ENCODE measurements at places on chromosomes 1 and 21. TPM values are rescaled to one million over a fixed set of nuclear protein-coding genes. Genes with fewer than 3 reads are reported as not detected.

GRCh38 chr1:25033030-25033827, 103.2 kb upstream of the RUNX3 start:
- no peak for DNase-seq

DNA sequence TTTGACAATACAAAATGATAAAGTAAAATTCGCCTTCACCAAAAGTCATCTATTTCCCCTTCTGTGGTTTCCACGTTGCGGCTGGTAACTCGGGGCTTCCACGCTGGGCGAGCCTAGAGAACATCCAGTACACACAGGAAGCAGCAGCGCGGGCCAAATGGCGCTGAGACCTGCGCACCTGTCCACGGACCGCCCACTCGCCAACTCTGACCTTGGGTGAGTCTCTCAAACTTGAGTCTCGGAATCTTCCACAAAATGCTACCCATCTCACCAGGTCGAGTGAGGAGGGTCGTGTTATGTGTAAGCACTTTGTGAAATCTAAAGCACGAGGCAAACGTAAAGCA, 820 bp upstream of the TTF2 start:
- DNase-seq: no peak

GRCh38 chr21:45309987-45310381, 22.3 kb upstream of the POFUT2 start:
- DNase-seq: no peak

DNA sequence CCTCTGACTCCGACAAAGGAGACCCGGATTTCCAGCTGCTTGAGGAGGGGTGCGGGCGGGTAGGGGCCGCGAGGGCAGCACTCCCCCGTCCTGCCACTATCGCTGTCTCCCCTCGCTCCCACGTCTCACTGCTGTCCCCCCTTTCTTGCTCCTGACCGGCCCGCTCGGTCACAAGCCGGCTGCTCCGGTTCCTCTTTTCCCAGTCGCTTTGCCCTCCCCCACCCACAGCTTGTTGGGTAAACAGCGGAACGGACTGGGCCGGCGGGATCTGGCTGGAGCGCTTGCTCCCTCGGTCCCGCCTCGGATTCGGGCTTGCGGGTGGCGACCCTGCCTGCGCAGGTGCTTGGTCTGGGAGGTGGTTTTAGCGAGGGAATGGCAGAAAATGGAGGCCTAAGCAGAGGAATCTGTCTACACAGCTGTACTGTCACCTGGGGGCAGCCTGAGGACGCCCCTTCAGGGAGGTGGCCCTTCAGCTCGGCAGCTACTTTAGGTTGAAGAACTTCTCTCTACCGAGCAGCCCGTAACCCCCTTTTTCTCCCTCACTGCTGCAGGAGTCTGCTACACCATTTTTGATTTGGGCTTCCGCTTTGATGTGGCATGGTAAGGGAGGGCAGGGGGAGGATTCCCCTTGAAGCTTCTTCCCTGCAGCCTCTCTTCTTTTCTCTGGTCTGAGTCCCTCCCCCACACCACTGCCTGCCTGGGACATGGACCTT, 645 bp downstream of the ATP6V0B start:
- peak; percentile 36 for DNase-seq

DNA sequence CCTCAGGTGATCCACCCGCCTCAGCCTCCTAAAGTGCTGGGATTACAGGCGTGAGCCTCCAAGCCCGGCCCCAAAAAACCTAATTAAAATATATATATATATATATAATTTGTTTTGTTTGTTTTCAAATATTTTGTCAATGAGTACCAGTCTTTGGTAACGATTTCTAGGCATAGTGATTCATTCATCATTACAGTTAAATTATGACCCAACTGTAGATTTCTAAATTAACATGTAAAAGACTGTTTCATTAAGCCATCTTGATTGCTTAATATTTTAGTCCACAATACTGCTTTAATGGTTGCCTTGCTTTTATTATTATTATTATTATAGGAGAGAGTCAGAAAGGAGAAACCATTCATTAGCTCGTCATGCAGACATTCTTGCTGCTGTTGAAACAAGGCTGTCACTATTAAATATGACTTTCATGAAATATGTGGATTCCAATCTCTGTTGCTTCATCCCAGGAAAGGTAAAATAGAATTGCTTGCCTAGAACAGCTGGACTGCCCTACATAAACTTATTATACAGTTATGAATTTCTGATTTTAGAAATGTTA, 19.9 kb downstream of the FBXO28 start:
- DNase-seq: no peak

DNA sequence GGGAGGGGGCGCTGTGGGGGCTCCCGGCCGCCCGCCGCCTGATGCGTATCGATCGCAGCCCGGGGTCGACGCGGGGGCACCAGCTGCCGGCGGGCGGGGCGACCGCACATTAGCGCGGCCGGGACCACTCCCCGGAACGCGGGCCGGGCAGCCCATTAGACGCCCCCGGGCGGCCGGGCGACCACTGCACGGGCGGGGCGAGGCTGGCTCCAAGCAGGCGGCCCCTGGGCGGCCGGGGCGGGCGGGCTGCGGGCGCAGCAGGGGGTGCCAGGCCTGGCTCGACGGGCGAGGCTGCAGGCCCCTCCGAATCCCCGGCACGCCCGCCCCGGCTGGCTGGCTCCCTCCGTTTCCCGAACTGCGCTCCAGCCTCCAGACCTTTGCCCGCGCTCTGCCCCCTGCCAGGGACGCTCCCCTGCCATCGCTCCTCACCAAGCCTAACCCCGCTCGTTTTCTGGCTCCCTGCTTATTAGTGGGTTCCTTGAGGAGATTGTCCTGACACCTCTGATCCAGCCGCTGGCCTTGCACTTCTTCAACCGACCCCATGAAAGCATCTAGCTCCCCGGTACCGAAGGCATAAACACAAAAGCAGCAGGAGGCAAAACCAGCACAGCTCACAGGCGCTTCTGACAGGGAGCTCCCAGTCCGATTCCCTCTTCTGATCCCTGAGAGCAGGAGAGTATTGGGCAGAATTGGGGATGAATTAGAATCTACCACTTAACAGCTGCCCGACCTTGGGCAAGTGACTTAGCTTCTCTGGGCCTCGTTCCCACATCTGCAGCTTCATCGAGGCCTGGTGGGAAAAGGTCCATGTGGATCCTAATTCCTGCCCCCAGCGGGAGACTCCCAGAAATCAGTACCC, 92.6 kb upstream of the CASZ1 start:
- DNase-seq: peak; percentile 29

- DNase-seq: no peak
Observed at GRCh38 chr1:237183963-237184540, 142.1 kb downstream of the RYR2 start.

DNA sequence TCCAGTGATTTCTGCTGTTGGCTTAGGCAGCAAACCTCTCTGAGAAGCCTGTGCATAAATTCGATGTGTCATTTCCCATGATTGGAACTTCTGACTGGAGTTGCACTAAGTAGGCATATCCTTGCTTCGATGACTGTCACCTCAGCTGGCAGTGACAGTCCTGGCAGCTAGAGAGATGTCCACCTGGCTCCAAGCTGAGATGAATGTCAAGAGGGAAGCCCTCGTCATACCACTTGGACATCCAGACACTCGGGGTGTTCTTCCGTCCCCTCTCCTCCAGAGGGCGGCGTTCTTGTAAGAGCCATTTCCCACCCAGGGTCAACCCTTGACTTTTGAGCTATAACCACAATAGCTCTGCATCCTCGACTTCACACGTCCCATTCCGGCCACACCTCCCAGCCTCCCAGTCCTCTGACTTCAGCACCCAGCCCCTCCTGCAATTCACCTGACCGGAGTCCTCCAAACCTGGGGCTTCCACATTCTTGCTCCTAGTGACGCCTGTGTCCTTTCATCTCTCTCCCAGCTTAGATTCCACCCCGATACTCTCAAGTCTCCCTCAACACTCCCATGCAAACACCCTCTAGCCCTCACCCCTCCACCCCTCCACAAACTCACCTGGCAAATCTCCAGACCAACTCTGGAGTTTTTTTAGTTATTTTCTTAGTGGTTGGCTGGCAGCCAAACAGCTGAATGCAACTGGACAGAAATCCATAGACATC, 17.3 kb downstream of the CA6 start:
- peak; percentile 14 for DNase-seq

DNA sequence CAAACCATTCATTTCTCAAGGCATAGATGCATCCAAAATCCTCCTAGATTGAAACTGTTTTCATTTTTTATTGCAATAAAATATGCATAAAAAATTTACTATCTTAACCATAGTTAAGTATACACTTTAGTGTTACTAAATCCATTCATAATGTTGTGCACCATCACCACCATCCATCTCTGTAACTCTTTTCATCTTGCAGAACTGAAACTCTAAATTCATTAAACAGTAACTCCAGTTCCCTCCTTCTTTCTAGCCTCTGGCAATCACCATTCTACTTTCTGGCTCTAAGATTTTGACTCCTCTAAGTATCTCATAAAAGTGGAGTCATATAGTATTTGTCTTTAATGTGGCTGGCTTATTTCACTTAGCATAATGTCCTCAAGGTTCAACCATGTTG, 236.8 kb downstream of the SMYD3 start:
- DNase-seq: no peak

GRCh38 chr1:167474191-167474641, 44.1 kb downstream of the CD247 start:
- DNase-seq: no peak

- DNase-seq: no peak
Observed at GRCh38 chr21:45280178-45280821, 7.4 kb downstream of the POFUT2 start.

- DNase-seq: no peak
Observed at GRCh38 chr1:19391596-19391981, 79.5 kb downstream of the SLC66A1 start.

GRCh38 chr1:175331891-175332290, 139.3 kb upstream of the KIAA0040 start:
- peak; percentile 74 for DNase-seq

- DNase-seq: peak; percentile 93
Observed at GRCh38 chr1:17125756-17126237, 6.5 kb upstream of the PADI2 start.

DNA sequence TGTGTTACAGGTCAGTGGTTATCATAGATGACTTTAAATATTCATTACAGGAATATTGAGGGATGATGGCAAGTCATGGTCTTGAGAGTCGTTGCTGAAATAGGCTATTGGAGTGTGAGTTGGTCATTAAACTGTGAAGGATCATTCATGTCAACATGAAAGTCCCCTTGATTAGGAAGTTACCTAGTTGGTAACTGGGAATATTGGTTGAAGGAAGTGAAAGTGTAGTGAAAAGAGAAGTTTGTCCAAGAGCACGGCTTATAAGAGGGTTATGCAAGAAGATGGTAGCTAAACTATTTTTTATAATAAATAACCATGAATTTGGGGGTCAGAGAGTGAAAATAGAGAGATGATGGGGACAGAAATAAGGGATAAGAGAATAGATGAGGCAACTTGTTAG, 16.9 kb downstream of the CRB1 start:
- DNase-seq: no peak

DNA sequence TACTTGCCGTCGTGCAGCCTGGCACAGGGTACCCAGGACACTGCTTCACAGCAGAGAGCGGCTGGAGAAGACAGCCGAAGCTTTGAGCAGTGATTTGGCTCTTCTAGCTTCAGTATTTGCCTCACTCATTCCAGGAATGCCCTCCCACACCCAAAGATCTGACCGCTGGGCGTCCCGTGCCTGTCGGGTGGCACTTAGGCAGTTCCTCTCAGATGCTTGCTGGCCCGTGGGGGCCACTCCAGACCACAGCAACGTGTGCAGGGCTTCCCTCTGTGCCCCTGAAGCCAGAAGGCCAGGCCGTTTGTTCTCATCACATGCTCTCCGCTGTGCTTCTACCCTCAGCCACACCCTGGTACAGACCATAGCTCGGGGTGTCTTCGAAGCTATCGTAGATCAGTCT, 17.0 kb downstream of the RRP1B start:
- no peak for DNase-seq

- no peak for DNase-seq
Observed at GRCh38 chr1:248802454-248802853, 23.3 kb downstream of the SH3BP5L start.

DNA sequence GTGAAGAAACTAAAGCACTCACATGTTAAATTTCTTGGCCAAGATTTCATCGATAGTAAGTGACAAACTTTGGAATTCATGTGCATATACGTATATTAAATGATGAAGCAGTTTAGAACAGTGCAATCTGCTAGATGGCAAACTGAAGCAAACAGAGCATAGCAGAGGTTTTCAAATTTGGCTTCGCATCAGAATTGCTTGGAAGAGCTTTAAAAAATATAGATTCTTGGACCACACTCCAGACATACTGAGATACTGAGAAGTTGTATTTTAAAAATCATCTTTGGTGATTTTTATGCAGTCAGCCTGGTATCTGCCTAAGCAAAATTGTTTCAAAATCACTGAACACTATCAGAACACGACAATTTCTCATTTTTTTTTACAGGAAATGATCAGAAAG, 709.2 kb downstream of the PLA2G4A start:
- peak; percentile 8 for DNase-seq

GRCh38 chr1:163231385-163231784, 28.7 kb upstream of the RGS5 start:
- peak; percentile 27 for DNase-seq

- DNase-seq: no peak
Observed at GRCh38 chr1:53294061-53294460, 33.8 kb downstream of the LRP8 start.

The ARHGEF2 gene
- total RNA-seq: 115 TPM

The CENPS gene
- 9.5 TPM for total RNA-seq

The CRYAA gene
- not detected for total RNA-seq

The AMY1C gene
- total RNA-seq: 0.21 TPM

The OR2L2 gene
- not detected for total RNA-seq

The PHACTR4 gene
- 15.1 TPM for total RNA-seq

The AMPD1 gene
- 31.1 TPM for total RNA-seq

The FDPS gene
- total RNA-seq: 95.3 TPM

The PTPRC gene
- total RNA-seq: 17.1 TPM

The OR2T35 gene
- not detected for total RNA-seq

The ASAP3 gene
- 66.7 TPM for total RNA-seq

Measured in tongue (tissue), 3 donors.